ENCODE measurements at places on chromosomes 11 and 22.

DNA sequence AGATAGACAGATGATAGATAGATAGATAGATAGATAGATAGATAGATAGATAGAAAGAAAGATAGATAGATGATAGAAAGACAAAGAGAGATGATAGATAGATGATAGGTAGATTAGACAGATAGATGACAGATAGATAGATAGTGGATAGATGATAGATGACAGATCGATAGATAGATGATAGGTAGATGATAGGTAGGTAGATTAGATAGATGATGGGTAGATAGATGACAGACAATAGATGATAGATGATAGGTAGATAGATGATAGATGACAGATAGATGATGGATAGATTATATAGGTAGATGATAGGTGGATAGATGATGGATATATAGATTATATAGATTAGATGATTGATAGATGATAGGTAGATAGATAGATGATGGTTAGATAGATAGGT, 4.3 kb downstream of the LZTR1 start:
- DNase-seq: no peak

GRCh38 chr11:72012897-72013721, 14.4 kb downstream of the IL18BP start:
- no peak for DNase-seq

GRCh38 chr11:8392166-8392565, 128.5 kb upstream of the LMO1 start:
- DNase-seq: no peak

GRCh38 chr11:108939135-108939534, 274.3 kb downstream of the DDX10 start:
- no peak for DNase-seq

DNA sequence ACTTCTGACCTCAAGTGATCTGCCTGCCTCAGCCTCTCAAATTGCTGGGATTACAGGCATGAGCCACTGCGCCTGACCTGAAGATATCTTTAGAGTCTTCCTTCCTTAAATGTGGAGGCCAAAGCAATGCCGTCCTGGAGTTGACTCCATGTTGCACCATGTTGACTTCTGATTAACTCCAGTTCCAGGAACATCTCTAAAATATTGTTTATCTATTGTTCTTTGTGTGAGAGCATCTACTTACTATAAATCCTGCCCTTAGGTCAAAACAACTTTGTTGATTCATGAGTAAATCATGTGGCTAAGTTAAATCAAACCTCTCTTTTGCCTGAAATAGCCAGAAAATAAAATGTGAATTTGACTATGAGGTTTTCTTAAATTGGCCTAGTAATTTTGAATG, 56.6 kb upstream of the CAPRIN1 start:
- no peak for DNase-seq
